Kidney epithelial cell (primary cell): ENCODE measurements at places on chromosomes 3 and 15.

DNA sequence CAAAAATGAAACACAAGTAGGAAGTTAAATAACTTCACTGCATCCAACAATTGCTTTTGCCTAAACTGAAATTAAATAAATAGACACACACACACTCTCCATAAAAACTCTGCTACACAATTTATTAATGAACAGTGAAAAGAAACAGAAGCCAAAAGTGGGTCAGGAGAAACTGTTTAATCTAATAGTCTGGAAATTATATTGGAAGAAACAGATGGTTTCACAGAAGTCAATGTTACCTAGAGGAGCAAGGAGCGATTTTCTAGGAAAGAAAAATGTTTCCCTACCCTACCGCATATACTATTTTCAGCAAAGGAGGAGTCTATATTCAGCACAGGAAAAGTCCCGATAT is 32.0 kb downstream of the RFTN1 start:
- DNase-seq, result no peak

DNA sequence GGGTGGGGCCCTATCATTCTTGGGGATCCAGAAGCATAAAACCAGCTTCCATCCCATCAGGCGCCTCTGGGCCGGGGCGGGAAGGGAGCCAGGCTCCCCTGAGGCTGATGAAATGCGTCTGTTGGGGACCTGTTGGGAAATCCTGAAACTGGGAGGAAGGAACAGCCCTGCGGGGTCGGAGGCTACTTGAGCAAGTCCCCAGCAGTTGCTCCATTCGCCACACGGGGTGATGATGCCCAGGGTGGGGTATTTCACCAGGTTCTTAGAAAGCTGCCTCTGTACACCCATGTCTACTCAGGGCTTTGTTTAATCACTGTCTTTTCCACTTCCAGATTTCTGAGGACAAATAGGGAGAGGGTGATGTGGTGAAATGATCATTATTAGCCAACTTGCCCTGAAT is 25.4 kb upstream of the TSEN2 start:
- no peak for DNase-seq

GRCh38 chr3:174440253-174440701 is 418.9 kb upstream of the NAALADL2 start:
- DNase-seq, result no peak

GRCh38 chr3:108221393-108221792 is 831 bp downstream of the IFT57 start:
- DNase-seq, result no peak

DNA sequence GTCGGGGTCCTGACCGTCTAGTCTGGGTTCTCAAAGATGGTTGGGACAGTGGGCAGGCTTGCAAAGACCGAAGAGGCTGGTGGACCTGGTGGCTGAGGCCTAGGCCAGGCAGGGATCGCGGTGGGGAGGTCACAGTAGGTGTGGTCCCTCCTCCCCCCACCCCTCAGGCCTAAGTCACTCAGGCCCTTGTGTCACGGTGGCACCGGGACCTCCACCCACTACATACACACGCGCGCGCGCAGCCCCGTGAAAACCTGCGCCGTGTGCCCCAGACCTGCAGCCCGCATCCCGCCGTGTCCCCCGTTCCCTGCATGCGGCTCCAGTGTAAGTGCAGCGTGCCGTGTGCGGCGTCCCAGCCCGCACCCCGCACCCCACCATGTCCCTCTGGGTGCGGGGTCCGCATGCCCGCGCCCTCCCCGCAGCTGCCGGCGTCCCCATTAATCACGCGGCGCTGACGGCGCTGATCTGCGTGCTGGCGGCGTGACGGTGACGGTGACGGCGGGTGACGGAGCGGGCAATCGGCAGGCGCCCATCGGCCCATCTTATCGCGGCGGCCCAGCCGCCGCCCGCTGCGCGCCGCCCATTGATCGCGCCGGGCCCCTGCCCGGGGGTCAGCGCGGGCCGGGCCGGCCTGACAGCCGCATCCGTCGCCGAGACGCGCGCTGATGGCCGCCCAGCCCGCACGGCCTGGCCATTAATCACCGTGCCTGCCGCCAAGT is 24.4 kb downstream of the SEC61A1 start:
- no peak for DNase-seq

- DNase-seq, result no peak
Measured at GRCh38 chr15:99181545-99181971, 67.8 kb downstream of the TTC23 start.

DNA sequence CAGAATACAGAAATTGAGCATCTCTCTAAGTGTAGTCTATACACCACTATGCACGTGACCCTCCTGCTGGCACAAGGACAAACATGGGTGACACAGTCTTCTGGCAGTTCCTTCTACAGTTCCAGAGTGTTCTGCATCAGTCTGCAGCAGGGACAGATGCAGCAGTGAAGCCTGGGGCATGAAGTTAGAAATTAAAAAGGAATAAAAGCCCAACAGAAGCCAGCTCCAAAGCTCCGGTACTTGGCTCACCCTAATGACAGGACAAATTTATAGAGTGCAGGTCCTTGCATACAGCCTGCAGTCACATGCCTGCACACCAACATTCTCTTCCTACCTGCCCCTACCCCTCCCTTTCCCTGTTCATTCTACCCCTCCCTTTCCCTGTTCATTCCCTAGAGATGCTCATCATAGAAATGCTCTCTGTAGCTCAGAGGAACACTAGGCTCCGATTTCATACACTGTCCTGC is 15.0 kb downstream of the UACA start:
- no peak for DNase-seq

DNA sequence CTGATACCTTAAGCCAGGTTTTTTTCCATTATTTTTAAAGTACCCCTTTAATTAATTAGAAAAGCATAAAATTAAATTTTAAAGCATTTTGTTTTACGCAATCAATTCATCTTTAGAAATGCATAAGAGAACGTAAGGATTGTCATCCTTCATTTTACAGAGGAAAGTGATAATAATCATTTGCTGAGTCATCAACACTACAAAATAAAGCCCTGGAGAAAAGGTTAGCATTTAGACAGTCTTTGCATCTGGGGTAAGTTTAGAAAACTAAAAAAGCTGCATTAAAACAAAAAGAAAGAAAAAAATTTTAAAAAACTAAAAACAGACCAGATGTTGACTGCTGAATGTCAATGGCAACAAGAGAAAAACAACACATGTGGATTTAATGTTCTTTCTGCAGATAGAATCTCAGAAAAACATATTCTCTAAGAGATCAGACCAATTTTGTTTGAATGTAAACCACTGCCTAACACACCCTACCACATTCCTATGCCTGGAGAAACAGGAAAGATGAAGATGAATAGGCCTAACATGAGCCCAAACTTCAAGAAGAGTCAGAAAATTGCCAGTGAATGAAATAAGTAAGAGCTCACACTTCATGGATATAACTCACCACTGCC is 59.9 kb downstream of the SUCNR1 start:
- no peak for DNase-seq

- no peak for DNase-seq
Measured at GRCh38 chr15:73387507-73388255, 18.9 kb upstream of the HCN4 start.

- DNase-seq, result no peak
Measured at GRCh38 chr15:29172742-29173725, 96.6 kb downstream of the NSMCE3 start.

GRCh38 chr3:162368417-162368816 is 871.8 kb downstream of the OTOL1 start:
- no peak for DNase-seq

DNA sequence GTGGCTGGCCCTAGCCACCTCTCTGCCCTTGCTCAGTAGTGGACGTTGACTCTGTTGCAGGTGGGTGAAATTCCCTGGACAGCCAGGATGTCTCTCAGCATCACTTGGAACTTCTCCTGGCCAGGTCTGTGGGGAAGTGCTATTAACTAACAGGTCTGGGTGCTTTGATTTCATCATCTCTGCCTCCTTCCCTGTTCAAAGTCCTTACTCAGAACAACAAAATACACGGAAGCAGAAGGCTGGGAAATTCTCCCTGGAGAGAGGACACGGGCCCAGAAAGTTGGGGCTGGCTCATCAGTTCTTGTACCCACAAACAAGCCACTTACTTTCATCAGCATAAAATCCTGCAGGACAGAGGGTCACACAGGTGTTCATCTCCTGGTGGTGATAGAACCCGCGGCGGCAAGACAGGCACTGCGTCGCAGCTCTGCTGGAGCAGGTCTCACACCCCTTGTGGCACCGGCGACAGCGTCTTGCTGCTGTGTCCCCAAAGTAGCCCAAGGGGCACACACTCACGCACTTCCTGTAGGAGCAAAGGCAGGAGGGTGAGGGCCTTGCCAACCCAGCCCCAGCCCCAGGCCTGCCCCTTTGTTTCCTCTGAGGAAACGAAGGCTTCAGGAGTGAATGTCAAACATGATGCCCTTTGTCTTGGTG is 29.6 kb upstream of the SNRPA1 start:
- no peak for DNase-seq

DNA sequence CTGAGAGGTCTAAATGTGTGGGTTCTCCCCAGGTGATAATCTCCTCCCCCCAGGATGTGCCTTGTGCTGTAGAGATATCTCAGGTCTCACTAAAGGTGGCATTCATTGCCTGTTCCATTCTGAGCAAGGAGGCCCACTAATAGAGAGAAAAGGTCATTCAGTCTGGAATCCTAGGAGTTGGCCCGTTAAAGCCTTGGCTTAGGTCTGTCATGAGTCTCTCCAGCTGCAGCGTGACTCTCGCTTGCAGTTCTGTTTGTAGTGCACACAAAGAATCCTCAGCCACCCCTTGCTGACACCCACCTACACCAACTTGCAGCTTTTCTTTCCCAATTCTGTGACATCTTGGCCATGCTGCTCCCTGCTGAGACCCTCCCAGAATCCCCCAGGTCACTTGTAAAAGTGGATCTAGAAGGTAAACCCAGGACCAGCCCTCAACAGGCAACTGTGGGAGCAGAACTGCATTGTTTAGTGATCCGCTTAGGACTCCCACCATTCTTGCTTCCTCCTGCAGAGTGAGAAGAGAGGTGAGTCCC is 17.7 kb downstream of the MAGEF1 start:
- DNase-seq, result no peak

DNA sequence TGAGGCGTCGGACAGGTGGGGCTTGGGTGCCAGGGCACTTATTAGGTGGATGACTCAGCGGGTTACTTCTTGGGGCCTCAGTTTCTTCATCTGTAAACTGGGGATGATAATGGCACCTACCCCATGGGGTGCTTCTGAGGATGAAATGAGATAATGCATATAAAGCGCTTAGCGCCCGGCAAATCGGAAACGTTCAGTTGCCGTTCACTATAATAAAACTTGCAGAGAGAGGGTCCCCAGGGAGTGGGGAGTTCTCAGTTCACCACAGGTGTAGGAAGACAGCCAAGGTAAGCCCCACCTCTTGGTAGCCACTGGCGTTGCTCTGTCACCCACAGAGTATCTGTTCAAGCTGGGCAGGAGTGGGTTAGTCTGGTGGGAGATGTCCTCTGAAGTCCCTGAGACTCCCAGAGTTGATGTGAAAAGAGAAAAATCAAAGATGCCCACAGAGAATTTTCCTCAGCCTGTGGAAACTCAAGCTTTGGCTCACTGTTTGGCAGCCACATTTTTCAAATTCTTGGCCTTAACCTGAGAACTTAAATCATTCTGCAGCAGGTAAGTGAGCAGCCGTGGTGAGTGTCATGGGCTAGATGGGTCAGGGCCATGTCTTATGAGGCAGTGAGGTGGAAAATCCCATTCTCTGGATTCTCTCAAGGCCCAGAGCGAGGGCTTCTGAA is 221.5 kb upstream of the BHLHE40 start:
- DNase-seq, result no peak

- DNase-seq, result no peak
Measured at GRCh38 chr15:73626072-73626471, 7.1 kb downstream of the NPTN start.

- no peak for DNase-seq
Measured at GRCh38 chr3:171824824-171825221, 14.5 kb upstream of the PLD1 start.

GRCh38 chr15:78083687-78084448 is 6.4 kb upstream of the TBC1D2B start:
- DNase-seq, result no peak

GRCh38 chr15:36110659-36110993 is 468.8 kb upstream of the CDIN1 start:
- DNase-seq, result no peak

DNA sequence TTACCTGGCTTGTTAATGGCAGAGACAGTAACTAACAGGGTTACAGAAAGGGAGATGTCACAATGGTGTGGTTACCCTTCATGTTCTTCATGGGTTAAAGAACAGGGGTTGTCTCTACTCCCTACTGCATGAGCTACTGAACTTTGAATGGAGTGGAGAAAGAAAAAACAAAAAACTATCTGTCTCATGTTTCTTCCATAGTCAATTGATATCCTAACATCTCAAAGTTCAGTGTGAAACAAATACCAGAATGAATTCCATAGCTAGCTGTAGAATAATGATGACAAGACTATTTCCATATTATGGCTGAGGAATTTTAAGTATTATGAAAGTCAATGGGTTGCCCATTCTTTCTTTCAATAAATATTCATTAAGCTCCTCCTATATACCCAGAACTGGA is 161.3 kb upstream of the LPP start:
- no peak for DNase-seq

GRCh38 chr3:35291471-35292236 is 347.7 kb upstream of the ARPP21 start:
- no peak for DNase-seq

- DNase-seq, result no peak
Measured at GRCh38 chr15:40932649-40933516, 3.7 kb downstream of the DLL4 start.

DNA sequence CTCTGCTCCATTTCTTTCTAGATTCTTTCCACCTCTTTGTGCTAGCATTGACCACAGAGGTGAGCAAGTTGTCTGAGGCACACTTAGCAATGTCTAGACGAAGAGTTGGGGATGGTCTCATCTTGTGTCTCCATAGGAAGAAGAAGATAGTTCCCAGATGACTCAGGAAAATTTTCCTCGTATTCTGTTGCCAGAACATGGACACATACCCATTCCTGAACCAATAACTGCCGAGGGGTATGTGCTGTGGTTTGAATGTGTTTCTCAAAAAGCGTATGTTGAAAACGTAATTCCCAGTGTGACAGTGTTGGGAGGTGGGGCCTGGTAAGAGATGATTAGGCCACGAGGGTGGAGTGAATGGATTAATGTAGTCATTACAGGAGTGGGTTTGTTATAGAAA is 107.5 kb upstream of the GALNT15 start:
- no peak for DNase-seq

DNA sequence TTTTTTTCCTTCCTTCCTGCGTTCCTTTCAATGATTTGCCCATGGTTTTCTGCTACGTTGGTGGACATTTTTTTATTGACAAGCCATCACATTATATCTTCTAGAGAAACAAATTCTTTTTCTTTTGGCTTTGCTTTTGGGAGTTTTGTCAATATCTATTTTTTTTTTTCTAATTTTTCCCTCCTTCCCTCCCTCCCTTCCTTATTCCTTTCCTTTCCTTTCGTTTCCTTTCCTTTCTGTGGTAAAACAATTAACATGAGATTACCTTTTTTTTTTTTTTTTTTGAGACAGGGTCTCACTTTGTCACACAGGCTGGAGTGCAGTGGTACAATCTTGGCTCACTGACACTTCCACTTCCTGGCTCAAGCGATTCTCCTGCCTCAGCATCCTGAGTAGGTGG is 153.7 kb downstream of the THRB start:
- no peak for DNase-seq

GRCh38 chr3:59867185-59868002 is 817.6 kb upstream of the CFAP20DC start:
- DNase-seq, result no peak

- no peak for DNase-seq
Measured at GRCh38 chr3:27454914-27455313, 29.3 kb downstream of the SLC4A7 start.
